WTC11 (cell line): ENCODE measurements at places on chromosomes 11 and 22.

- no peaks in the 10 kb centered on the region for H3K4me1 ChIP-seq
- no peak overlapping the region for H3K27ac ChIP-seq
- peaks cover 91% of the 10 kb centered on the region for H3K27me3 ChIP-seq
- peaks cover 3% of the 10 kb centered on the region for H3K36me3 ChIP-seq
- H3K4me3 ChIP-seq: no peak overlapping the region
Measured at GRCh38 chr11:75254326-75254725, 13.8 kb downstream of the TPBGL start.

- peaks cover 29% of the 10 kb centered on the region for H3K4me1 ChIP-seq
- peak overlapping the region; percentile 97 for H3K27ac ChIP-seq
- peaks cover 13% of the 10 kb centered on the region for H3K36me3 ChIP-seq
- H3K4me3 ChIP-seq: peak overlapping the region; percentile 82
Measured at GRCh38 chr22:37657590-37658132, 862 bp upstream of the PDXP start.

GRCh38 chr11:47208628-47209027 is 6.1 kb upstream of the DDB2 start:
- H3K27me3 ChIP-seq: no peaks in the 10 kb centered on the region; the same call in 1 of the 2 replicates
- DNase-seq: no peak
- H3K36me3 ChIP-seq: no peaks in the 10 kb centered on the region; the same call in 1 of the 2 replicates
- no peak overlapping the region for H3K4me3 ChIP-seq

GRCh38 chr11:92384358-92384757 is 159.7 kb downstream of the FAT3 start:
- no peaks in the 10 kb centered on the region for H3K27me3 ChIP-seq
- DNase-seq: no peak
- peaks cover 34% of the 10 kb centered on the region for H3K4me1 ChIP-seq
- no peak overlapping the region for H3K4me3 ChIP-seq
- H3K36me3 ChIP-seq: no peaks in the 10 kb centered on the region

DNA sequence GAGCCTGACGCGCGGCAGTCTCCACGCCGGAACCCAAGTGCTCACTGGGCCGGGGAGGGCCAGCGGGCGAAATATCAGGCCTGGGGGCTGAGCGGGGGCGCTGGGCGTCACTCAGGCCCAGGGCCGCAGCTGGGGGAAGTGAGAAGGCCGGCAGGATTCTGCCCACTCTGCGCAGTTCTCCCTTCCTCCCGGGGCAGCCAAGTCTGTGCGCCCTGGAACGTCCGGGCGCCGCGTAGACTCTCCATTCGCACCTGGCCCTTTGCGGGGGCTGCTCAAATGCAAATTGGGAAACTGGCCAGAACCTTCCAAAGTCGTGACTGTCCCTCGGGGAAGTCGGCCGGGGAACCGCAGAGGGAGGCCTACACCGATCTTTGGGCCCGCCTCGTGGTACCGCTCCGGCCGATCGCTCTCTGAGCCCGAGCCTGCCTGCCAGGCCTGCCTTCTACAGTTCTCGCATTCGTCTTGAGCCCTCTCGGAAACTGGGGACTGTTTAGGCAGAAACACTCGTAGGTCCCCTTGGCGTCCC is 2.2 kb upstream of the SLC6A5 start:
- peaks cover 93% of the 10 kb centered on the region for H3K27me3 ChIP-seq
- no peaks in the 10 kb centered on the region for H3K36me3 ChIP-seq
- DNase-seq: peak; percentile 41
- no peak overlapping the region for H3K27ac ChIP-seq
- H3K4me1 ChIP-seq: peaks cover 43% of the 10 kb centered on the region
- H3K4me3 ChIP-seq: peak overlapping the region; percentile 71

GRCh38 chr11:116605543-116606459 is 167.0 kb downstream of the BUD13 start:
- no peak overlapping the region for H3K27ac ChIP-seq
- peak; percentile 95 for DNase-seq
- H3K4me1 ChIP-seq: peaks cover 8% of the 10 kb centered on the region
- no peaks in the 10 kb centered on the region for H3K36me3 ChIP-seq

DNA sequence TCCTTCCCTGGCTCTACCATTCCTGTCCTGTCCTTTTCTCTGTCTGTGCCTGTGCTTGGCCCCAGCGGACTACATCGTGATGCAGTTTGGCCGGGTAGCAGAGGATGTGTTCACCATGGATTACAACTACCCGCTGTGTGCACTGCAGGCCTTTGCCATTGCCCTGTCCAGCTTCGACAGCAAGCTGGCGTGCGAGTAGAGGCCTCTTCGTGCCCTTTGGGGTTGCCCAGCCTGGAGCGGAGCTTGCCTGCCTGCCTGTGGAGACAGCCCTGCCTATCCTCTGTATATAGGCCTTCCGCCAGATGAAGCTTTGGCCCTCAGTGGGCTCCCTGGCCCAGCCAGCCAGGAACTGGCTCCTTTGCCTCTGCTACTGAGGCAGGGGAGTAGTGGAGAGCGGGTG is 20.4 kb downstream of the TUB start:
- peaks cover 40% of the 10 kb centered on the region for H3K36me3 ChIP-seq
- H3K27ac ChIP-seq: no peak overlapping the region
- DNase-seq: no peak
- no peaks in the 10 kb centered on the region for H3K27me3 ChIP-seq

DNA sequence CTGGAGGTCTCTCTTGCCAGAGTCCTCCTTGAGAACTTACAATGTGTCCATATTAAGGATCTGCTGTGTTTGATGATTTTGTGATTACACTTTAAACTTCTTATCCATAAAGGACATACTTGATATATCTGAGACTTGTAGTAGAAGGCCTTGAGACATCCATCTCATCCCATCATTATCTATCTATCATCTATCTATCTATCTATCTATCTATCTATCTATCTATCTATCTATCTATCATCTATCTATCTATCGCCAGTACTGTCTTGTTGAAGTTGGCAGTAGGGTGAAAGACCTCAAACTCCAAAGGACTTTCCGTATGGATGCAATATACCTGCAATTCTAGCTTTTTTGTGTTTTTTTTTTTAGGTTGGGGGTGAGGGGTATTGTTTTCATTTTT is 2.5 kb upstream of the EHF start:
- no peaks in the 10 kb centered on the region; the same call in 1 of the 2 replicates for H3K27me3 ChIP-seq
- H3K4me1 ChIP-seq: peaks cover 19% of the 10 kb centered on the region
- H3K4me3 ChIP-seq: no peak overlapping the region
- no peak for DNase-seq
- H3K36me3 ChIP-seq: no peaks in the 10 kb centered on the region

DNA sequence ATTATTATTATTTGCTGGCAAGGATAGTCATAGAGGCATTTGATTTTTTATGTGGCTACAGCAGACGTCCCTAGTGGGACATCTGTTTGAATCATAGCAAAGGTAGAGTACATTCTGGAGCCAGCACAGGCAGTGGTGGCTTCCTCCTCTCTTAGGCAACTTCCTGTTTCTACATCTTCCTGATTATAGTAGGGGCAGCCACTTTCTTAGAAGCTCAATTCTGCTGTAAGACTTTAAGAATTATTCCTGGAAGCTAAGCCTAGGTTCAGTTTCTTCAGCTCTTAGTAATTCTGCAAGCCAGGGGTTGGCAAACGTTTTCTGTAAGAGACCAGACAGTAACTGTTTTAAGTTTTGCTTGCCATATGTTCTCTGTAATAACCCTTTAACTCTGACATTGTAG is 129.3 kb upstream of the TENM4 start:
- no peaks in the 10 kb centered on the region for H3K36me3 ChIP-seq
- no peaks in the 10 kb centered on the region for H3K4me1 ChIP-seq
- no peak overlapping the region for H3K4me3 ChIP-seq
- H3K27ac ChIP-seq: no peak overlapping the region

- no peak for DNase-seq
- peaks cover 13% of the 10 kb centered on the region for H3K4me1 ChIP-seq
- H3K36me3 ChIP-seq: peaks cover 56% of the 10 kb centered on the region
- no peaks in the 10 kb centered on the region; the same call in none of the 2 replicates for H3K27me3 ChIP-seq
- no peak overlapping the region for H3K4me3 ChIP-seq
Measured at GRCh38 chr22:45563362-45564040, 60.8 kb downstream of the FBLN1 start.

DNA sequence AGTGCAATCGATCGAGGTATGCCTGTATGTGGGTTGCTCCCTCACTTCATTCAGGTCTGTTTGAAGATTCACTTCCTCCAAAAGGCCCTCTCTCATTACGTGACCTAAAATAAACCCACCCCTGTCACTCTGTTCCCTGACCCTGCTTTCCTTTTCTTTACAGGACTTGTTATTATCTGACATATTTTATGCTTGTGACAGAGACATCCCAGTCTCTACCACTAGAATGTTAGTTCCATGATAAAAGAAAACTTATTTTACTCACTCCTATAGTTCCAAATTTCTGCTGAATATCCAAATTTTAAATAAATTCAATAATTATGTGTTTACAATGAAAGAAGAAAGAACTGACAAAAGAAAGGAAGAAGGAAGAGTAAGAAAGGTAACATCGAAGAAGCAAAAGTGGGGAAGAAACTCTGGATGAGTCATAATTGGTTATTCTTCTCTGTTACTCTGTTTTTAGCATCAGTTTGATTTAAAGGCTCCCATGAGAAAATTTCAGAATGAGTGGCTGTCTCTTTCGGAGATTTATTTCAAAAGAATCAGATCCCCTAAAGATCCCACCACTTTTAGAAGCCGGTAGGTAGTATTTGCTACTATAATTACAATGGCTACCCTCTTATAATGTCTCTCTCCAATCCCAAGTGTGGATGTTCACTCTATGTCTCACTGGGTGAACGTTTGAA is 33.5 kb downstream of the ENTHD1 start:
- no peak overlapping the region for H3K4me3 ChIP-seq
- no peak overlapping the region for H3K27ac ChIP-seq
- no peaks in the 10 kb centered on the region for H3K4me1 ChIP-seq

DNA sequence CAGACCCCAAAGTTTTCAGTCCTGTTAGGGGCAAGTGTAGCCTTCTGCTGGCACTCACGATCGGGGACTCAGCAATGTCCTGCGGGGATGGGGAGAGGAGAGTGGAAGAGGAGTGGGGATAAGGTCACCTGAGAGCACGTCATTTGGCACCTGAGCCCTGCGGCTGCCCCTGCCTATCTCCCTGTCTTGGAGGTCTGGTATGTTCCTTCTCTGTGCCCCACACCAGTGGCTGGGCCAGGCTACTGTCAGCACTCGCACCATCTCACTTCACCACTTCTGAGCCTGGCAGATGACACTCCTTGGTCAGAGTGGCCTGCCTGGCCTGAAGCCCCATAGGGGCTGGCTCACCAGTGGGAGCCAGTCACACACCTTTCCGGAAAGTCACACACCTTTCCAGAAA is 20.1 kb upstream of the CHADL start:
- H3K36me3 ChIP-seq: peaks cover 89% of the 10 kb centered on the region
- H3K4me1 ChIP-seq: peaks cover 12% of the 10 kb centered on the region
- H3K27me3 ChIP-seq: no peaks in the 10 kb centered on the region
- DNase-seq: no peak
- H3K27ac ChIP-seq: no peak overlapping the region

DNA sequence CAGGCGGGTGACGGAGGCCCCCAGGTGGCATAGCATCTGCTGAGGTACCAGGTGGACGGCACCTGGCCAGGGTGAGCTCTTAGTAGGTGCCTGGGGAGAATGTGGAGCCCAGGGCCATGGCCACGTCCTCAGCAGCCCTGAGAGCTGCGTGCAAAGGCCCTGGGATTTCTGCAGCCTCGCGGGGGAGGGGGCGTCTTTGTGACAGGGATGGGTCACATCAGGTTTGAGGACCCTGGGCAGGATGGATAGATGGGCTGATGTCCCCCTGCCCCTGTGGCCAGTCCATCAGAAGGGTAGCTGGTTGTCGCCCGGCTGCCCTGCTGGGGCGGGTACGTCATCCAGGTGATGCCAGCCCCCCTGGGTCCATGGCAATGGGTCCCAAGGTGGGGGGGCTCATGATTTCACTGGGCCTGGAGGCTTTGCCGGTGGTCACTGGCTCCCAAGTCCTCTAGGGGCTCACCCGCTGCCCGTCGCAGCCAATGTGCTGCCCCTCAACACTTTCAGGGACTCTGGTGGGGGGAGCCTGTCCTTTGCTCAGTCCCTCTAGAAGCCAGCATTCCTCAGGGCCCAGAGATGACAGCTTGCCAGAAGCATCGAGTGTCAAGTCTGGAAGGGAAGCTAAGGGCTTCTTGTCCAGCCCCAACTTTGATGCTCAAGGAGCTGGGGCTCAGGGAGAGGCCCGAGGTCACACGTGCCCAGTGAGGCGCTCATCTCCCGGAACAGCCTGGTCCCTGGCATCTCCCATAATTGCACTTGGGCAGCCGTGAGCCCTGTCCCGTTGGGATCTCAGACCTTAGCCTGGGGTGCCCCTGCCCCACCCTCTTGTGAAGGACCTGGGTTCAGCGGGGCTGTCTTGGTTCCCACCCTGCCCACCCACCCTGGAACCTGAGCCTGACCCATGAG is 777 bp downstream of the TBX10 start:
- no peak overlapping the region for H3K4me3 ChIP-seq
- H3K27ac ChIP-seq: no peak overlapping the region
- no peaks in the 10 kb centered on the region for H3K36me3 ChIP-seq
